ENCODE measurements at places on chromosomes 16 and 17.

DNA sequence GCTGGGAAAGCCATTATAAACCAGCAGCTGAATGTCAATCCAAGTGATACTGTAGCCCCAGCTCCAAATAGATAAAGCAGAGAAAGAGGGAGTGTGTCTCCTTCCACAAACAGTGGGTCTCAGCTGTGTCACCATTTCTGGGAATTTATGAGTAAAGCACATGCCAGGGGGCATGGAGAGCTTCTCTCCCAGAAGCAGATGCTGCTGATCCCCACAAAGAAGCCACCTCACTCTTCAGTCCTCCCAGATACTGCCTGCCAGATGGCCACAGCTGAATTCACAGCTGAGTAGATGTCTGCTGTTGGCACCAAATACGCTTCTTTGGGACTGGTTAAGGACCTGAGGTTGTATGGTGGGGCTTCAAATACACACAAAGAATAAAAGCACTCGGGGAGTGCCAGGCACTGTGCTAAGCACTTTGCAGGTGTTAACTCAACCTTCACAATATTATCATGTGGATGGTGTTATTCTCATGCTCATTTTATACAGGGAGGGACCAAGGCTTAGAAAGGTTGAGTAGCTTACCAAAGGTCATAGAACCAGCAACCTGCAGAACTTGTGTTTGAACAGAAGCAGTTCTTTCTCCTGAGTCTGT is 298.3 kb downstream of the CDH11 start:
- no peak for DNase-seq

GRCh38 chr17:50363217-50364060 is 9.5 kb downstream of the MRPL27 start:
- DNase-seq: no peak

DNA sequence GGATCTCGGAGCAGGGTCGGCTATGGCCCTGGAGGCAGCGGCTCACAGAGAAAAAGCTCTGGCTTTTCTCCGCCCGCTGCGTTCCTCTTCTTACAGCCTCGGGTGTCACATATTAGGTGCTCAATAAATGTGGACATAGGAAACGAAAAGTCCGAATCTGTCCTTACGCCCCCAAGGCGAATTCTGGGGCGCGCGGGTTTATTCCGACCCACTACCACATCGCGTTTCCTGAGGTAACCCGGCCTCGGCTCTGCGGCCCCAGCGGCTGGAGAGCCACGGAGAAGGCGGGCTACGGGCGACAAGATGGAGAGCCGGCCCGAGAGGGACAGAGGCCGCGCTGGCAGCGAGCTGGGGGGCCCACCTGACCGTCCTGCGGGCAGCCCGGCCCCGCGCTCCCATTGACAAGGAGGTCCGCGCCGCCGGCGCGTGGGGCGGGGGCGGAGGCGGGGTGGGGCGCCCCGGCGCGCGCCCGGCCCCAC is 573 bp upstream of the GNAO1 start:
- DNase-seq: no peak

GRCh38 chr16:29989111-29989858 is 6.1 kb downstream of the HIRIP3 start:
- DNase-seq: no peak

DNA sequence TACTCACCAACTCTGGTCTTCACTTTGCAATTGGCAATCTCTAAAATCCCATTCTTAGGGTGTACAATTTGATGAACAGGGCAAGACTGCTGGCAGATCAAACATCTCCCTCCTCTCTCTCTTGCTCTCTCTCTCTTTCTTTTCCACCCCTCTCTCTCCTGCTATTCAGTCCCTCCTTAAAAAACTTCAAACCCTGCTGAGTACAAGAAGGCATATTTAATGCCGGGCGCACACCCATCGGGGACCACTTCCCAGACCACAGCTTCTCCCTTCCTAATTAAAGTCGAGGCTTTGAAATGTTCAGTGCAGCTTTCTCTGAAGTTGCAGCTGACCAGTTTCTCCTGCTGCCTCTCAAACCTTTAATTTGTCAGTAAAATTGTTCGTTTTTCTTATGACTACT is 185.4 kb upstream of the CDH11 start:
- no peak for DNase-seq

GRCh38 chr17:45087504-45087975 is 26.4 kb downstream of the NMT1 start:
- no peak for DNase-seq

- DNase-seq: no peak
Measured at GRCh38 chr16:76121636-76122035, 155.6 kb upstream of the CNTNAP4 start.

GRCh38 chr16:70688246-70688742 is 2.4 kb upstream of the MTSS2 start:
- DNase-seq: no peak

GRCh38 chr17:12136646-12137045 is 116.0 kb downstream of the MAP2K4 start:
- DNase-seq: no peak

- peak; percentile 8 for DNase-seq
Measured at GRCh38 chr16:22098405-22099255, 6.3 kb downstream of the VWA3A start.

DNA sequence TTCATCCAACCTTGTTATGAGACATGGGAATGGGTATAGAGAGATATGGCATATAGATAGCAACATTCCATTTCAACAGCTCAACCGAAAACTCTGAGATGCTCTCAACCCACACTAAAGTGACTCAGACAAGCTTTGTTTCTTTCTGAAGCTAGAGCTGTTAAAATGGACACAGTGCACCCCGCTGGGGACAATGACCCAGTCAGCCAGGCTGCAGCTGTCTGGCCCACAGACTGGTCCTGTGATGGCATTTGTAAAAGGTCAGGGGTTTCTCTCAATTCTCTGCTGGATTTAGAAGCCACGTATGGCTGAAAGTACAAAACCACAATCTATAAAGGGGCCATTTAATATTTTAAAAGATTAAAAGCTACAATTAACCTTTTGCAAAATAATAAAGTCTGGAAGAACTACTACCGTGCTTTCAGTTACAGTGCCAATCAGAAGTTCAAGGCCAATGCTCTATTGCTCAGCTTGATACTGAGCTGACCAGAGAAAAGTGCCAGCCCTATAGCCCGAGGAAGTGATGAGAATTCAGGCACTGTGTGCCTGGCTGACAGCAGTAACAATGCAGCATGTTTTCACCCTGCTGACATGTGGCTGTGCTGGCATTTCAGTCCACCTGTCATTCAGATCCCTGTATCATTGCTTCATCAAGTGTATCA is 60.2 kb downstream of the TEX2 start:
- no peak for DNase-seq

GRCh38 chr17:9356488-9356911 is 219.1 kb downstream of the STX8 start:
- DNase-seq: no peak

- no peak for DNase-seq
Measured at GRCh38 chr16:59342669-59343068, 608.6 kb upstream of the GOT2 start.

DNA sequence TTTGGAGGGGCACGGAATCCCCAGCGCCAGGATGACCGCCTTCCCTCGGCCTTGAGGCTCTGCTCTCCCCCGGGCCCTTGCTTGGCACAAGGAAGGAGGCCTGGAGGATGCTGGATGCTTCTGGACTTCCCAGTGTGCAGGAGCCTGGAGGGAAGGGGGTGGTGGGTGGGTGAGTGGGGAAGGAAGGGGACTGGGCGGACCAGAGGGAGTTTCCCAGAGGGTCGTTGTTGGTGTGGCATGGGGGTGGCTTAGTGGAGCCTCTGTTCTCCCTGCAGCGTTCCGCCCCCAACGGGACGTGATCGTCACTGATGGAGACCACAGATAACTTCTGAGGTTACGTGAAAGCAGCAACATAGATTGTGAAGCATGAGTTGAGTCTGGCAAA is 140.0 kb downstream of the IRF8 start:
- no peak for DNase-seq

- DNase-seq: no peak
Measured at GRCh38 chr17:39700148-39700987, 504 bp downstream of the ERBB2 start.

- no peak for DNase-seq
Measured at GRCh38 chr17:17700251-17700969, 19.2 kb downstream of the RAI1 start.

- no peak for DNase-seq
Measured at GRCh38 chr16:67177743-67178699, 5.7 kb downstream of the MATCAP1 start.

- DNase-seq: no peak
Measured at GRCh38 chr17:1030684-1031532, 34.0 kb downstream of the TIMM22 start.

GRCh38 chr17:49224198-49224996 is 6.2 kb downstream of the PHOSPHO1 start:
- DNase-seq: no peak

DNA sequence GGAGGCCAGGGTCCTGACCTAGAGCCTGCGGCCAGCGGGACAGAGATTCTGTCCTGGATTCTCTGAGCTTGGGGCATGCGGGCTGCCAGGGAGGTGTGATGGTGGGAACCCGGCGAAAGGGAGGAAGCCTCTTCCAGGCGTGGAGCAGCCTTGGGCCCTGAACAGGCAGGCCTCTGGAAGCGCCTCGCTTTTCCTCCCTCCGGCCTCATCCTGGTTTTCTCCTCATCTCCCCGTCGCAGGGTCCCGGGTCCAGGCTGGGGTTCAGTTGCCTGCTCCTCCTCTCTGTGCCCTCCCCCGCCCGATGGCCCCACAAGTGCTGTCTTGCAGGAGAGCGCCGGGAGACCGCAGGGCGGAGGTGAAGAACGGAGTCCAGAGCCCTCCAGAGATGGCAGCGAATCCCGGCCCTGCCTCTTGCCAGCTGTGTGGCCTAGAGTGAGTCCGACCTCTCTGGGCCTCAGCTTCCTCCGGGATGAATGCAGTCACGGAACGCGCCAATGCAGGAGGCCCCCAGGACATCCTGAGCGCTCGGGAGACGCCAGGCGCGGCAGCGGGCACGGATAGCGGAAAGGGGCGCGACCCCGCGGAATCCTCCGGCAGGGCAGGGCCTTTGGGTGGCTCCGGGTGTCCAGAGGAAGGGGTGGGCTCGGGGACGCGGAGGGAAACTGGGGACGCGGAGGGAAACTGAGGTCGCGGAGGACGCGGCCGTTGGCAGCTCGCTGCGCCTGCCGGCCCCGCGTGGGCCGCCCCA is 553 bp upstream of the RAB11FIP4 start:
- DNase-seq: no peak

DNA sequence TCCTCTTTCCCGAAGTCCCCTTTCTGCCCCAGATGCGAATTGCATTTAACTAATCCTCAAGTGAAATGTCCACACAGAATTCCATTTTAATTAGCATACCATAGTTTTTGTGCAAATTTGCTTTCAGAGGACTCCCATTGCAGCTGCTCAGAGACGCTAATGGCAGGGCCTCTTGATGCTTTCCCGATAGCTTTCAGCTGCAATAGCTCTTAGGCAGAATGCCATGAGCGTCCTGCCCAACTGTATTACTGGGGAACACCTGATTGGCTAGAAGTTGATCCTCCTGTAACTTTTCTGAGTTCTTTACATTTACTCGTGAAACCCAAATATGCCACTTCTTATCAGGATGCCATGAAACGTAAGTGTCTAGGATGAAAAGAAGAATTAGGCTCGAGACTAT is 203.0 kb downstream of the UTP18 start:
- no peak for DNase-seq

DNA sequence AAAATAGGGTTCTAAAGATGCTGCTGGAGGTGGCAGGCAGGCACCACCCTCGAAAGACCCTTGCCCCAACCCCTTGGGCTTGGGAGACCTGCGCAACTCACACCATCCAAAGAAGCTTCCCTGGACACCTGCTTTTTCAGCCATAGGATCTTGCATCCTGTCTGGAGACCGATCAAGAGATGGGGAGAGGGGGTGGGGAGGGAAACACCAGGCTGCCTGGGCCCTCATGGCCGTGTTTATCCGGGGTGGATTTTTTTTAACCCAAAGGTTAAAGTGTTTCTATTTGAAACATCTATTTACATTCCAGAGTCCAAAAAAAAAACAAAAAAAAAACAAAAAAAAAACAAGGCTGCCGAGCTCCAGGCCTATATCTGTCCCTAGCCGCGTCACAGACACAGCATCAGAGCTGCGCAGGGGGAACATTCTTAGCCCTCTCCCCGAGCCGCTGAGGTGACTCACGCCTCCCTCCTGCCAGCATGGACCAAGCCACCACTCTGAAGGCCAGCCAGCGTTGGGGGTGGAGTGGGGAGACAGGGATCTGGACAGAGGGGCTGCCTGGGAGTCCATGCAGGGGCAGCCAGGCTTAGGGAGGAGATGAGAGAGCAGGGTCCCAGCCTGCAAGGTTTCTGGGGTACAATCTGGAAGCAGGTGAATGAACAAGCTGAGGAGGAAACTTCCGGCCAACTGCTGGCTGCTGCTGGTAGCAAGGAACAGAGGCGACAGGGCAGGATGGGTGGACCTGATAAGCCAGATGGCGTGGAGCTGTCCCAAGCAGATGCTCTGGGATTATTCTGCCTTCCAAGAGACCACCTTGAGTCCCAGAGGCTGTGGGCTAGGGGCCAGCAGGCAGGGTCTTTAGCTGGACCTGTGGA is 14.8 kb downstream of the HDAC5 start:
- peak; percentile 58 for DNase-seq

DNA sequence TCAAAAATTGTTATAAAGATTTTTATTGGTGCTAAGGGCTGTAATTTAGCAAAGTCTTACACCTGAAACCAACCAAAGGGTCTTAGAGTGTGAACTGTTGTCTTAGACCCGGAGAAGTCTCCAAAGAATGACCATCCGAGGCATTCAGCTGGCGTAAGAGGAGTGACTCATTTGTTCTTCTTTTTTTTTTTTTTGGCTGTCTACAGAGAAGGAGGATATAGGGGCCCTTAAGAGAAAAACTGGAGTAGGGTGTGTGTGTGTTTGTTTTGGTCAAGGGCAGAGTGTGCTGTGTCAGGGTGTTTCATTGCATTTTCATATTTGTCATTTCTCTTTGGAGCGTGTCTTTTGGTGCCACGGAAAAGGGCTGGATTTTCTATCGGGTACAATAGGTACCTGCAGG is 508.0 kb downstream of the WWOX start:
- DNase-seq: no peak

GRCh38 chr16:56332464-56333079 is 92.8 kb downstream of the AMFR start:
- DNase-seq: peak; percentile 7

DNA sequence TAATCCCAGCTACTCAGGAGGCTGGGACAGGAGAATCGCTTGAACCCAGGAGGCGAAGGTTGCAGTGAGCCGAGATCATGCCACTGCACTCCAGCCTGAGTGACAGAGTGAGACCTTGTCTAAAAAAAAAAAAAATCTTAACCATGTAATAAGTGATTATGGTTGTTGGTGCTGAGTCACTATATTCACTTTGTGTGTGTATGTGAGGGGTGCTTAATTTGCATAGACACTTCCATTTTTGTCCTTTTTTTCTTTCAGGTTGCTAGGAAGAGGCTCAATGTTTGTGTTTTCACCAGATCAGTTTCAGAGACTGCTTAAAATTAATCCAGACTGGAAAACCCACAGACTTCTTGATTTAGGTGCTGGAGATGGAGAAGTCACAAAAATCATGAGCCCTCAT is 18.2 kb downstream of the METTL9 start:
- DNase-seq: no peak

GRCh38 chr17:81513753-81514488 is 1.3 kb upstream of the ACTG1 start:
- no peak for DNase-seq

DNA sequence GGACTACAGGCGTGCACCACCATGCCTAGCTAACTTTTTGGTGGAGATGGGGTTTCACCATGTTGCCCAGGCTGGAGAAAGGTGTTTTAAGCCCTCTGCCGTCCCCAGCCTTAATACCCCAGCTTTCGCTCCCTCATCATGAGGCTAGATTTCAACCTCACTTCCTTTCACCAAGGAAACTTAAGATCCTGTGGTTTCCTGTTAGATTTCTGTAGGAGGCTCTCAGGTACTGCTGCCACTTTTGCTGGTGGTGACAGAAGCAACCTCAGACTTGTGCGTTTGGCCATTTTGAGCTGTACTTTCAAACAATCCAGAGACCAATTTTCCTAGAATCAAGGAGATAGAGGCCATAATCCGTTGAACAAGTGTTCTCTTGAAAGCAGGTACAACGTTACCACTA is 36.2 kb downstream of the MPHOSPH6 start:
- no peak for DNase-seq

Measured in fibroblast of skin of left quadriceps (primary cell).